ENCODE measurements at places on chromosomes 5 and 9.

DNA sequence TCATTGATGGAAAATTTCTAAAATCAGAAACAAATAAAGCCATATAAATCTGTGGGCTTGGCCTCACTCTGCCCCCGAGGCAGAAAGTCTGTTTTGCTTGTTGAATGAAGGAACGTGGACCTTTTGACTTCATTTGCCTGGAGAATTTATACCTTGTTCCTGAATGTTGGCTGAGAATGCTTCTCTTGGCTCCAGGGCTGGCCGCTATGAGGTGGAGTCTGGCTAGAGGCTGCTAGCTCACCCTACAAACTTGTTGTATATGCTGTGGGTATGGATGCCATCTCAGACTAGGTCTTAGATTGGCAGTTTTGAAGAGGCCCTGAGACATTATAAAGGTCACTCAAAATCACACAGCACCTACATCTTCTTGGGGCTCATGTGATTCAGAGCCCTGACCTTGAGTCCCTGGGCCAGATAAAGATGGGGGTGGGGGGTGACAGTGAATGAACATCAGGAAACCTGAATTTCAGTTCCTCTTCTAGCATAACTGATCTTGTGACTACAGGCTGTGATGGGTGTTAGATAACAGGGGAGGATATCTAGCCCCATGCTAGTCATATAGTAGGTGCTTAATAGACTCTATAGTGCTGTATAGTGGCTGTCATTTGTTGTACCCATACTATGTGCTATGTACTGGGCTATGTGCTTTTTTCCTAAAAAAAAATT lies 2.8 kb downstream of the GM2A start:
- DNase-seq, result no peak

GRCh38 chr5:103456476-103456875 lies 106.1 kb downstream of the NUDT12 start:
- no peak for DNase-seq

GRCh38 chr5:55303238-55303690 lies 4.2 kb downstream of the DHX29 start:
- DNase-seq, result no peak

GRCh38 chr9:110125763-110126351 lies 82.1 kb downstream of the C9orf152 start:
- DNase-seq, result peak; percentile 34

- DNase-seq, result no peak
Observed at GRCh38 chr9:133726401-133727276, 11.5 kb downstream of the SARDH start.

DNA sequence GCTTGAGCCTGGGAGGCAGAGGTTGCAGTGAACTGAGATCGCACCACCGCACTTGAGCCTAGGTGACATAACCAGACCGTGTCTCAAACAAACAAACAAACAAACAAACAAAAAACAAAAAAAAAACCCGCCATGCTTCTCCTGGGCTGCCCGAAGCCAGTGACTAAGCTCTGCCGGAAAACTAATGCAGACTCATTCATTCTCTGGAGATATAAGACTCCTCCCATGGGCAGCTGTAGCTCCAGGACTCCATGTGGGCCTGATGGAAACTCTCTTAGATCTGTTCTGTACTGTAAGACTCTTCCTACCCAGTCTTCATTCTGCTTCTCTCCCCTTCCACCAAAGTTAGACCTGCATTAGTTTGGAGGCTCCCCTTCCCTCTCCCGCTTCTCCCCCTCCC lies 11.1 kb downstream of the GLDC start:
- no peak for DNase-seq

All from foreskin melanocyte (primary cell).